ENCODE measurements at places on chromosomes 6 and 20. TPM values are rescaled to one million over a fixed set of nuclear protein-coding genes. Genes with fewer than 3 reads are reported as not detected.

Gene PRDM13
- not detected for total RNA-seq

Gene KATNA1
- total RNA-seq = 22.8 TPM

Gene C6orf15
- not detected for total RNA-seq

Gene KCNB1
- under 0.01 TPM for total RNA-seq

Gene DXO
- total RNA-seq = 12.8 TPM

Gene LY6G6F
- not detected for total RNA-seq

Gene SCRT2
- not detected for total RNA-seq

Gene ENPP1
- total RNA-seq = 0.98 TPM

Gene LKAAEAR1
- total RNA-seq = not detected

Gene BPIFB1
- not detected for total RNA-seq

Gene AVP
- total RNA-seq = not detected

Gene SIRPD
- total RNA-seq = not detected

Gene PMEPA1
- total RNA-seq = 1.9 TPM

Gene RIMS1
- total RNA-seq = 7.5 TPM

Gene DDX43
- 1.7 TPM for total RNA-seq

Data from dermis blood vessel endothelial cell (primary cell).